Hematopoietic multipotent progenitor cell treated with erythropoietin and hydrocortisone succinate and interleukin-3 and kit ligand, for 4 days (in vitro differentiated cells): ENCODE measurements at places on chromosomes 11 and 22.

- no peak for DNase-seq
Measured at GRCh38 chr11:17773674-17774073, 39.1 kb downstream of the KCNC1 start.

GRCh38 chr22:50146439-50147238 is 23.9 kb upstream of the PANX2 start:
- peak; percentile 23 for DNase-seq

DNA sequence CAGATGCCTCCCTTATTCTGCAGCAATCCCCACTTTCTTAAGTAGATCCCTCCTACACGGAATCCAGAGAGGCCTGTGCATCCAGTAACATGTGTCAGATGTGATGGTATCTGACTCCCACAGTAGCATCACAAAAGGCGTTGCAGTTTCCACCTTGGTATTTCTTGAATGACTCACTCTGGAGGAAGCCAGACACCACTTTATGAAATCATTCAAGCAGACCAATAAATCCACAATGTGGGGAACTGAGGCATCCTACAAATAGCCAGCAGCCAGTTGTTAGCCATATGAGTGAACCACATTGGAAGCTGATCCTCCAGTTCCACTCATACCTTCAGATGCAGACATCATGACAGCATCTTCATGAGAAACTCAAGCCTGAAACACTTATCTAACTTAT is 798.1 kb downstream of the OPCML start:
- DNase-seq, result no peak

DNA sequence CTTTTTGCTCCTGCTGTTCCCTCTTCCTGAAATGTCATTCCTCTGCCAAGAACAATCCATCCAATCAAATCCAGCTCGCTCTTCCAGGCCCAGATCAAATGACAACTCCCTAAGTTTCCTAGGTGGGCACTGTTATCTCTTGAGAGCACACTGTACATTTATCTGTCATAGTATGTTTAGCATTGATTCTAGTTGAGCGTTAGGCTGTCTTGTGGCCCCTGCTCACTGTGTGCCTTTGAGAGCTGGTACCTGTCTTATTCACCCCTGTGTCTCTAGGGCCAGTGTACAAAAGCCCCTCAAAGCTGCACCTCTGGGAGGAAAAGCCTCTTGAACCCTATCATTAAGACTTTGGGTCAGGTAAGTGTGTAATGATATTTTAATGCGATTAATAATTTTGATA is 7.1 kb upstream of the LMO2 start:
- DNase-seq, result peak; percentile 59

GRCh38 chr11:115652094-115652493 is 147.9 kb upstream of the CADM1 start:
- no peak for DNase-seq

- peak; percentile 31 for DNase-seq
Measured at GRCh38 chr11:129298988-129299387, 76.7 kb upstream of the BARX2 start.

DNA sequence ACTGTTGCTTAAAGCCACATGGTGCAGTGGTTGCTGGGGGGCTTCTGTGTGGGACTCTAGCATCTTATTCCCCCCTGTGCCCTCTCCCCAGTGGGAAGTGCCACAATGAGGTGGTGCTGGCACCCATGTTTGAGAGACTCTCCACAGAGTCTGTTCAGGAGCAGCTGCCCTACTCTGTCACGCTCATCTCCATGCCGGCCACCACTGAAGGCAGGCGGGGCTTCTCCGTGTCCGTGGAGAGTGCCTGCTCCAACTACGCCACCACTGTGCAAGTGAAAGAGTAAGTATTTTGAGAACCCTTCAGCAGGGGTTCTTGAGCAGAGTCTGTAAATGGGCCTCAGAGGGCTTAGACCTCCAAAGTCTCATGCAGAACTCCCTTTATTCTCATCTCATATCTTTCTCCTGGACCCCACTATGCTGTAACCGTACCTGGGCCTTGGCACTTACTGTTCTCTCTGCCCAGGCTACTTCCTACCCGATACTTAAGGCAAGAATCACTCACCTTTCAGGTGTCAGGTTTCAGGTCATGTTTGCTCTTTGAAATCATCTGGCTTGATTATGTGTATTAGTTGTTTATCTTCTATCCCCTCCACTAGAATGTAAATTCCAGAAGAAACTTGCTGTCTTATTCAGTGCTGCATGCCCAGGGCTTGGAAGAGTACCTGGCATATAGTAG is 32.4 kb downstream of the PIK3IP1 start:
- DNase-seq, result no peak

DNA sequence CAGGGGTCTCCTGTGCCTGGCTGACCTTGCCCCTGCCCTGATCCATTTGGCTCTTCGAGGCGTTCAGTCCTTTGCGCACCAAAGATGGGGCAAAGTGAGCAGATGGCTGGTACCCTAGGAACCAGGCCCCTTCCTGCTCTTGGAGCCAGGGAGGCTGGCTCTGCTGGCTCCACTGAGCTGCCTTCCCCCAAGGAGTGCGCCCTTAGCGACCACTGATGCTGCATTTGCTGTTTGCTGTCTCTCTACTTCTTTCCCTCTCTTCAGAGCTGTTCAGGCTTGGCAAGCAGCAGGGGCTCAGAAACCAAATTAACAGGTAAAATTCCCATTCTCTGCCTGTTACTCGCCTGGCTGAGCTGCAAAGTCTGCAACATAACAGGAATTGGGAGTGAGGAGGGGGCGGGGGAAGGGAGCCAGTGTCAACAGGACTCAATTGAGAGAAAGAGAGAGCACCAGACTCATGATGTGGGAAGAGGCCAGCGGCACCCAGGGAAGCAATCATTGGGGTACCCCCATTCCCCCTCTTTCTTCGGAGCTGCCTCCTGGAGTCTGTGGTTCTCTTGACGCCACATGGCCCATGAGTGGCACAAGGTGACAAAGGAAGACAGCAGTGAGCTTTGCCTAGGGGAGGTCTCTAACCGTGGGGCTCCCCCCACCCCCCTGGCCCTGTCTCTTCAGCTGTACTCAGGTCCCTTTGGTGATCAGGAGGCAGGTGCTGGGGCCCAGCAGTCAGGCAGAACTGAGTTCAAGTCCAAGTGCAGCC is 102.3 kb downstream of the TP53I11 start:
- no peak for DNase-seq

GRCh38 chr22:49904040-49904369 is 14.2 kb downstream of the ALG12 start:
- DNase-seq, result no peak

- no peak for DNase-seq
Measured at GRCh38 chr11:27991736-27992135, 116.2 kb downstream of the KIF18A start.

DNA sequence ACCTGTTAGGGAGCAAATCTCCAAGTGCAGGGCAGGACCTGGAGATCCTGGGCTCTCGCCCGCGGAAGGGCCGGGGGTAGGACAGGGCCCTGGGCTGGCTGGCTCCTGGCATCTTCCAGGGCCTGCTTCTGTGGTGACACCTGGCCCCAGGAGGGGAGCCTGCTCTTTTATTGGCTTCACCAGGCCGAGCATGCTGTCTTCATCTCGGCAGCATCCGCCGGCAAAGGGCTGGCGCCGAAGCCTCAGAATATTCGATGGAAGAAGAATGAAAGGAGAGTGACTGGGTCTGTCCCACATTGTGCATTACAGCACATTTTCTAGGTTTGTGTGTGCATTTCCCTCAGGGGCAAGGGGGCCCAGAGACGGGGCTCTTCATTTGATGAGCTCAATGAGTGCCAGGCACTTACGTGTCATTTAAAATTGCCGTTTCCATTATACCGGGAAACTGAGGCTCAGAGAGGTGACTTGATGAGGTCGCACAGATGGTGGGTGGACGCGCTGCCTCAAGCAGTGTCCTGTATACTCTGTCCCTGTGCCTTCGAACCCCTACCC is 70.0 kb downstream of the RBX1 start:
- no peak for DNase-seq

DNA sequence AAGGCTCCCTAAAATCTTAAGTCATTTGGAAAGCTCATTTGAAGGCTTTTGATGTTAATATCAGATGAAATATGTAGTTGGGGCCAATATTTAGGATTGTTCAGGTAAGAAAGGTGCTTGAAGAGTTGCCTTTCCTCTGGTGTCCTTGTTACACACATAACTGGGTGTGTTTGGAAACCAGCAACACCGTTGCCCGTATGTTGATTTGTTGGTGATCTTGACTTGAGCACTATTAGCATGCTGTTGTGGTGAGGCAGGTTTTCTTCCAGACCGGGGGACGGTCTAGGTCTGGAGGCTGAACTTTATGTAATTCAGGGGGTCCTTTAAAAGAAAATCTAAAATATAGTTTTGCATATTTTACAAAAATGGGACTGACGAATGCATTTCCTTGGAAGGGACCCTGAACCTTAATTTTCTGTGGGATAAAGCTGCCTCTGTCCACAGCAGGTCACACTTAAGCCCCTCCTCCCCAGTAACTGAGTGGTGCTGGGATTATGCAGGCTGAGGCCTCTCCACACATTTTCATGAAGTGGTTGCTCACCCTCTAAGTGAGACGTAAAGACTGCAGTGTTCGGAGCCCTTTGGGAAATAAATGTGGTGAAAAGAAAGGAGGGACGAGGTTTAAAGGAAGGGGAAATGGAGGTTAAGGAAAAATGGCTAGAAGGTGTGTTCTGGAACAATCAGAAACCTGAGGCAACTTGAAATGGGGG is 1.8 kb downstream of the YWHAH start:
- no peak for DNase-seq

DNA sequence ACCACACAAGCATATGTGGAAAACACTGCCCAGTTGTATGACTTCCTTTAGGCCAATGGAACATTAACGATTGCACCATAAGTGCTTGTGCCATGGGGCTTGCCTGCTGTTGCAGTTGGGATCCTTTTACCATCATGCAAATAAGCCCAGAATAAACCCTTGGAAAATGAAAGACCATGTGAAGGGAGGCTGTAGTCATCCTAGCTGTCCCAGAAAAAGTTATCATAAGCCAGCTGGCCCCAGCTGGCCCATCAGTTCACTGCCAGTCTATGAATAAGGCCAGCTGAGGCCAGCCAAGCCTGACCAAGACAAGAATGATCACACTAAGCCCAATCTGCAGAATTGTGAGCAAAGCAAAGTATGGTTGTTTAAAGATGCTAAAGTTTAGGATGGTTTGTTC is 253.9 kb upstream of the ARHGAP20 start:
- DNase-seq, result no peak

DNA sequence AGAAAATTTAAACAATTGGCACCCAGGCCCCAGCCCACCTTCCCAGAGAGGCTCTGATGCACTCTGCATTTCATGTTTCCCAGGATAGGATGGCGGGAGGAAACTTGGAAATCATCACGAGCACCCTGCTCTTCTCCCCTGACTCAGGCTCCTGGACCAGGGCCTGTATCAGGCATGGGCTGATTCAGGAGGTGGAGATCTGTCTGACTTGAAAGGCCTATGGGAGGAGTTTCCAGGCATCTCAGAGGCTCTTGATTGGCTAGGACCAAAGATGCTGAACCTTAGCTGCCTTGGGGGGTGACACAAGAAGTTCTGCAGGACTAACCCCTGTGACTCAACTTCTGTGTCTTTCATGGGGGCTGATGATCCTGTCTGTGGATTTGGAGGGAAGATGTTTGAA is 106.2 kb downstream of the PKNOX2 start:
- DNase-seq, result no peak

- peak; percentile 52 for DNase-seq
Measured at GRCh38 chr11:35907648-35908431, 36.0 kb upstream of the LDLRAD3 start.

- DNase-seq, result peak; percentile 30
Measured at GRCh38 chr22:50186181-50186714, 535 bp downstream of the TRABD start.

GRCh38 chr11:2452321-2453012 is 7.7 kb downstream of the KCNQ1 start:
- no peak for DNase-seq

GRCh38 chr11:107808521-107808920 is 50.1 kb downstream of the SLC35F2 start:
- no peak for DNase-seq

DNA sequence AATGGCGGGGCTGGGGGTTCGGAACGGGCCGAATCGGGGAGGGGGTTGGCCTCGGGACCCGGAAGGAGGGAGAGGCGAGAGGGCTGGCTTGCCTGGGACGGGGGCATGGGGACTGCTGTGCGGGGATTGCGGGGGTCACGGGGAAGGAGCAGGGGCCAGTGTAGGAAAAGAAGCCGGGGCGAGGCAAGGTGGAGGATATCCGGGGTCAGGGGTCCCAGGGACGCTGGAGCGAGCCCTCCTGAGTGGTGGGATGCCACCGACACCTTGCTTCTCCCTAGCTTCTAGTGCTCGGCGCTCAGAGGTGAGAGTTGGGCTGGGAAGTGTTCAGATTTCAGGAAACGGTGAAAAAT is 426 bp upstream of the GDPD5 start:
- DNase-seq, result no peak

- no peak for DNase-seq
Measured at GRCh38 chr11:101721270-101721669, 137.5 kb upstream of the TRPC6 start.

GRCh38 chr11:30876663-30877396 is 290.7 kb upstream of the MPPED2 start:
- DNase-seq, result no peak

DNA sequence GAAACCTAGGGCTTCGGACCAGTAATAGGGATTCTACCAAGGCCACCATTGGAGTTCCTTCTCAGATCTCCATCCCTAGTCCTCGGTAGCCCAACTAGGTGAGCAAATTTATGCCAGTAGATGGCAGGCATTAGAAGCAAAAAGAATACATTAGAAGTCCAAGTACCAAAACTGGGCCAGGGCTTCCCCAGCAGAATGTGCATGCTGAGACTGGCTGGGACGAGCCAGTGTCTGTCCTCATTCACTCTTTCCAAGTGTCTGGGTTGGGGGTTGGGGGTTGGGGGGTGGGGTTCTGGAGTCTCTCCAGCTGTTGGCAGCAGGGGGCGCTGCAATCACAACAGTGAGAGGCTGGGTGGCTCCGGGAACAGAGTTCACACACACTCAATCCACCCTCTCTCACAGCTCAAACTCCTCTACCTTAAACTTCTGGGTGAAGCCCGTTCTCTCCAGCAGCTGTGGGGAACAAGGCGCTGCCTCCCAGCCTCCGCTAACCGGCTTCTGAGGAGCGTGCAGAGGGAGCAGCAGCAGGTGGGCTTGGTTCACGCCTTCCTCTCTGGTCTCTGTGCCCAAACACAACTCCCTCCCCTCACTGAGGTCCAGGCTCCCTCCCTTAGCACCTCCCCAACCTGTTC is 57.5 kb downstream of the BTG4 start:
- peak; percentile 76 for DNase-seq

DNA sequence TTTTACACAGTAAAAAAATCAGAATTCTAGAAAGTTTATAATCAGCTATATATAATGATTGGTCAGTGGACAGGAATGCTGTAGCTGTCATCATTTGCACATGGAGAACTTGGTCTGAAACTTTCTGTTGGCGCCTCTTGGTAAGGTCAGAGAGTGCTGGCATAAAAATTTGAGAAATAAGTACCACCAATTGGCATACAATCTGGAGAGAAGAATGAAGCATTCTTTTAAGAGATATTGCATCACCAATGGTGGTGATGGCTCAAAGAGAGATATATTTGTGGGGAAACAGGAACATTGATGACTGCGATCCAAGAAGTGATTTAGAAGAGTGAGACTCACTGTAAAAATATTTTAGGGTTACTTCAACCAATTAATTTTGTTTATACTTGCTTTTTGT is 19.8 kb upstream of the OOSP1 start:
- peak; percentile 7 for DNase-seq
